ENCODE measurements at places on chromosomes 7 and 10.

DNA sequence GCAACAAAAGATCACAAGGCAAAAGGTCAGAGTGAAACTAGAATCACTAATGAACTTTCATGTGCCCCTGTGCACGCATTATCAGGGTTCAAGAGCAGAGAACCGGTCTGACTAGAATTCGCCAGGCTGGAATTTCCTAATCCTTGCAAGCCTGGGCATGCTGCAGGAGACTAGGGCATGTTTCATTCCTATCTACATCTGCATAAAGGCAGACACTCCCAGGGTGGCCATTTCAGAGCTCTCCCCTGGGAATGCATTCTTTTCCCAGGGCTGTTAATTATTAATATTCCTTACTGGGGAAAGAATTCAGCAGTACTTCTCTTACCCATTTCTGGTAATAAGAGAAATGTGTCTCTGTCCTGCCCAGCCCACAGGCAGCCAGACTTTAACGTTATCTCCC, 90.5 kb downstream of the CDC14C start:
- DNase-seq = no peak

- peak; percentile 15 for DNase-seq
Measured at GRCh38 chr7:129188892-129189660, 643 bp downstream of the SMO start.

DNA sequence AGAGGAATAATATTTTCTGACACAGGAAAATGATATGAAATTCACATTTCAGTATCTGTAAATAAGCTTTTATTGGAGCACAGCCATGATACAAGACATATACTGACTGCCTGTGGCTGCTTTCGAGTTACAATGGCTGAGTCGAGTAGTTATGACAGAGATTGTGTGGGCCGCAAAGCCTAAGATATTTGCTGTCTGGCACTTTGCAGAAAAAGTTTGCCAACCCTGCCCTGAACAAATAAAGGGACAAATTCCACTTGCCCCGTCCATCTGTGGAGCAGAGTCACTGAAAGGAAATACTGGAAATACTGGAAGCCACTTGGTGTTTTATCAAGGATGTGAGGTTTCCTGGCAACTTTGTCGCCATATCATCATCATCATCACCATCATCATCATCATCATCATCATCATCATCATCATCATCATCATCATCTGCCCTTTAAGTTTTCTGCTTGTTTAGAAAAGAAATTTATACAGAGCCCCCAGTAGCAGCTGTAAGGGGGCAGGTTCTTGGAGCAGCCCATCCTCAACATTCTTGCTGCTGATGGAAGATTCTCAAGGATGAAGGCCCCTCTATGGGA, 85.8 kb downstream of the TCF7L2 start:
- no peak for DNase-seq

GRCh38 chr10:48406204-48406603, 99.7 kb downstream of the MAPK8 start:
- no peak for DNase-seq

GRCh38 chr10:103451831-103452505, at the start of gene CALHM2:
Gene CALHM2, minus strand, starts transcription at chr10:103452370. Its CDS starts 2,429 bp downstream, at chr10:103449941.
- DNase-seq = peak; percentile 74

DNA sequence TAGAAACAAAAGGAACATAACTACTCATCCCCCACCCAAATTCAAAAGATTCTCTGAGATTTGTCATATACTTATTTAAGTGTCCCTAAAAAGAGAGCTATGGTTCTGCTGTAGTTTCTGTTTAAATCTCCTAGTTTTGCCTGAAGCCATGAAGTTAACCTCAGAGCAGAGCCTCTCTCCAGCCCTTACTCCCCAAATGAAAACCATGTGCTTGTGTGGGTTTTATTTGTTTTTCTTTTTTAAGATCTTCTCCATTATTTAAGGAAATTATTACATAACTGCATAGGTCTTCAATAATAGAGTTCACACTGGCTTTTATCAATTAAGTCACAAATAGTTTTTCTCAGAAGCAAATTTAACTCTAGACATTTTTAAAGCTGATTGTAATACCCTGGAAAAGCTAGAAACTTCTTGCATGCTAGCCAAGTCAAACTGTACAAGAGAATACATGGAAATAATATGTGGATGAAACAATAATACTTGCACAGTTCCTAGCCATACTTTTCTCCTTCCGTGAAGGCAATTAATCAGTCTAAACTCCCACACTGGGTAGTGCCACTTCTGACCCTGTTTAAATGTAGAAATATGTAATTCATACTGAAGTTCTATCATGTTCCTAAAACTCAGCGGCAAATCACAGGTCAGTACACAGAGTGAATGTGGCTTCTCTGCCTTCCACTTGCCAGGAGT, 579.7 kb downstream of the SUGCT start:
- DNase-seq = no peak

DNA sequence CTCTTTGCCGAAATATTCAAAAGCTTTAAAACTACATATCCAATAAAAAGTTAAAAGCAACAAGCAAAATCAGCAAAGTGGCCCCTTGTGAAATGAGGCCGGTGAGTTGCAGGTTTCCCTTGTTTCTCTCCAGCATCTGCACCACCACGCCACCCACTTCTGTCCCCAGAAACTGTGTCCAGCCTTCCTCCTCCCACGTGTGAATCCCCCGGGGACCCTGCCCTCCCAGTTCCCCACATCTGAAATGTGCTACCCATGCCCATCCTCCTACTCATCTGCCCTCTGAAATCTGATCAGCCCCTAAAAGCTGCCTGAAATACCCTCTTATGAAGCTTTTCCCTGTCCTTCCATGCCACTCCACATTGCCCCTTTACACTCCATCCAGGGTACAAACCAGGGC, 3.8 kb downstream of the ALOX5 start:
- DNase-seq = no peak

- no peak for DNase-seq
Measured at GRCh38 chr7:2896131-2896530, 52.0 kb upstream of the GNA12 start.

DNA sequence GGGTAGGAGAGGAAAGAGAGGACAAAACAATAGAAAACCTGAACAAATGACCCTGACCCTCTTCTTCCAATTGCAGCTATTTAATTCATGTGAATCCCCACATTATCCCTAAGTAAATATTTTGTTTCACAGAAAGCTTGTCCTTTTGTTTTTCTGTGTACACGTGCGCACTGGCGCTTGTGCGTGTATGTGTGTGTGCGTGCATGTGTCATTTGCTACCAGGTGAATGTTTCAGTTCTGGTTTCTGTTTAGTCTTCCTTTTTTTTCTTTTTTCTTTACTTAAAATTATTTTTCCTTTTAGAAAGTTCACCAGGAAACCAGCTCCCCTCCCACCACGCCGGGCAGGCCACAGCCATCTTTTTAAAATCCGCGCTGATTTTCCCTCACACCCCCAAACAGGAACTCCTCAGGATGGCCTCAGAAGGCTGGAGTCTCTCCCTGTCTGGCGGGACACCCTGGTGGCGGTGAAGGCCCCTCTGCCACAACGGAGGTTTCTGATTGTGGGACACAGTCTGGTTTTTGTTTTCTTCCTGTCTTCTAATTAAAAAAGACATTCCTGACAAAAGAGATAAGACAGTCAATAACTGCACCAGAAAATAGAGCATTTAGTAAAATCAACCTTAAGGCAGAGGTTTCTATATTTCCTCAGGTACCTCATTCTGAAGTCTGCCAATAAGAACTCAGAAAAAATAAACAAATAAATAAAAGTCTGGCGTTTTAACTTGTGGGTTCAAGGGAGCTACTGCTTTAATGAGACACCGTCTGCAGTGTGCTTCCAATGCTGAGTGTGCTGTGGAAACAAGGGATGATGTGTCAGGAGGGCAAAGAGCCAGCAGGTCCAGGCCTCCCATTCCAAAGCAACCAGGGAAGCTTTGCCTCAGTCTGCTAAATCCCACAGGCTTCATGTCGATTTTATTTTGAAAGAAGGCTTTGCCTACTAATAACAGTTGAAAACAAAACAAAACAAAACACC, 17.4 kb downstream of the IRF5 start:
- no peak for DNase-seq

DNA sequence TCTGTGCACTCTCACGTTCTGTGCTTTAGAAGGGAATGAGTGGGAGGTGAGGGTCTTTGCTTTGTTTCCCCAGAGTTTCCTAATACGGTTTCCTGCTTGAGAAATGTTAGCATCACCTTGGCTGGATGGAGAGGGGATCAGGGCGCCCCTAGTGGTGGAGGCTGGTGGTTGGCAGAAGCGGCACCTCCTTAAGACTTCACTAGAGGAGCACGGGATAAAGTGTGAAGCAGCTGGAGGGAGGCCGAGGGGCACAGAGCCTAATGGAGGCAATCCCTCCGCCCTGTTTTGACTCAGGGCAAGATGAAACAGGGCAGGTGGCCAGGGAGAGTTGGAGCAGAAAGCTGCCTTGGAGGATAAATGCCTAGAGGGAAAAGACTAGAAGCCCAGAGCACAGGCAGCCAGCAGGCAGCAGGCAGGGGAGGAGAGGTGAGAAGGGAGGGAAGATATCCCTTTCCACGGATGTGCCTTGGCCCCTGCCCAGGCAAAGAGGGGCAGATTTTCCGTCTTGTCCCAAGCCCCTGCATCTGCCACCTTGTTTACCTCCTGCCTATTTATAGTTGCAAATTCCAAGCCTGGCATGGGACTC, 56.0 kb upstream of the BTRC start:
- DNase-seq = peak; percentile 75

DNA sequence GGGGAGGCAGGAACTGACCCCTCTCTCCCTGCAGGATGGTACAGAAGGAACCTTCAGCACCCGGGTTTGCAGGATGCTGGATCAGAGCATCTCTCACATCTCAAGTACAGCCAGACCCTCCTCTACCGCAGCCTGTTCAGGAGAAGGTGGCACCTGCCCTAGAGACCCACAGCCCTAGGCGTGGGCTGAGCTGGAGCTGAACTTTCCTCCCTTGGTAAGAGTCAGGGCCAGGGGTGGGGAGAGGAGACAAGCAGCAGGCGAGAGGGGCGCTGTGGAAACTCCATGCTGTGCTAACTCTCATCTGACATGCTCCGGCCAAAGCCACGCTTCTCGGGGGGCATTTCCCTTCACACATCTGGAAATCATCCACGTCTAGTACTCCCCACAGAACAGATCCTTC, 154.4 kb downstream of the DIP2C start:
- DNase-seq = no peak

- no peak for DNase-seq
Measured at GRCh38 chr10:99529591-99530107, 3.1 kb upstream of the NKX2-3 start.

Data from activated naive CD8-positive, alpha-beta T cell treated with anti-CD3 and anti-CD28 coated beads for 36 hours (primary cell).